NCI-H187 treated with DMSO at 0.1 percent for 48 hours (cell line): ENCODE measurements at places on chromosomes 1 and 21.

- DNase-seq = no peak
Measured at GRCh38 chr1:41894808-41895483, 23.8 kb downstream of the HIVEP3 start.

DNA sequence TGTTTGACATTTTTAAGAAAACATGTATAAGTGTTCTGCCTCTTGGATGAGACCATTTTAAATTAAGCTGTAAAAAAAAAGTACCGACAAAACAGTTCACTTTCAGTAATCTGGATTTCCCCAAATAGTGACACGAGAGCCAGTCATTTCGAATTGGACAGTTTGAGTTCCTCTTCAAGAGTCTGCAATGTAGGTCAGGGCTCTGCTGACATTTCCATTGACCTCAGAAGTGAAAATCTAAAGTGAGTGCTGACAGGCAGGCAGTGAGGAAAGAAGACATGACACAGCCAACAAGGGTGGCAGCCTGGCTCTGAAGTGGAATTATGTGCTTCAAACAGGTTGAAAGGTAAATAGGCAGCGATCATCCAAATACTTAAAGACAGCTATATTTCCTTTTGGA, at the start of gene IL23R:
IL23R (plus strand) TSS at position 259 of the 400 bp plus-strand sequence. CDS start 1,667 bp downstream, outside the sequence.
- no peak for DNase-seq

DNA sequence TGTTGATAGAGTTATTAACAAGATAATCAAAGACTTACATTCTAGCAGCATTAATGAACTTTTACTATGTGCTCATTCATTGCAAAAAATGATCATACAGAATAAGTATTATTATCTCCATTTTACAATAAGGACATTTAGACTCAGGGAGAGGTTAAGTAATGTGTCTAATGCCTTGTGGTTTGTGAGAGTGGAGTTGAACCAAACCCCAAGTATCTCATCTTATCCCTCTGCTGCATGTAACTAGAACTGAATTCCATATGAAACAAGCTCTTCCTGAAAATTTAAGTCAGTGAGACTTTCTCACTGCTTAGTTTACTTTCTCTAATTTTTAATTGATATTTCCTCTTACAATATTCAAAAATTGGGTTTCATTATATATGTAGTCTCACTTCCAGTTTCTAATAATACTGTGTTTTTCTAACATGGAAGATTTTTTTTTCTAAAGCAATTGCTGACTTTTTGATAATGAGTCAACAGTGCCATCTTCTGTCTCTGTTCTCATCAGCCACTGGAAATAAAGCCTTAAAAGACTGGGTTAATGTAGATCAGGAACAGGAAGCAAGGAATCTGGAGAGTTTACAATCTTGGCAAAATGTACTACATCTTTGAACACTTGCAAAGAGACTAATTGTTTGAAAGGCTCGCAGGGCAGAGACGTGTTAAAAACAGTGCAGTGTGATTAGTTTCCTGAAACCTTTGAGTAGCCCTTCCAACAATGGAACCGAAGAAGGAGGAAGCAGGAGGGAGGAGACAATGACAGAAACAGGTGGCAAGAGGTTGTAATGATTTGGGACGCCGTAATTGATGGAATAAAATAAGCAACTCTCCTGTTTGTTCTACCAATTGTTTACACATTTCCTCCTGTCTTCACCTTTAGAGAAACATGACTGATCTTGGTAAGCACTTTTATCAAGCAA, 567.6 kb downstream of the MRPL39 start:
- DNase-seq = no peak

GRCh38 chr1:224632921-224633321, 16.8 kb downstream of the CNIH3 start:
- DNase-seq = no peak

GRCh38 chr21:34959607-34960006, 89.5 kb downstream of the RUNX1 start:
- DNase-seq = no peak

GRCh38 chr1:174942547-174943255, 57.0 kb upstream of the CACYBP start:
- DNase-seq = no peak

DNA sequence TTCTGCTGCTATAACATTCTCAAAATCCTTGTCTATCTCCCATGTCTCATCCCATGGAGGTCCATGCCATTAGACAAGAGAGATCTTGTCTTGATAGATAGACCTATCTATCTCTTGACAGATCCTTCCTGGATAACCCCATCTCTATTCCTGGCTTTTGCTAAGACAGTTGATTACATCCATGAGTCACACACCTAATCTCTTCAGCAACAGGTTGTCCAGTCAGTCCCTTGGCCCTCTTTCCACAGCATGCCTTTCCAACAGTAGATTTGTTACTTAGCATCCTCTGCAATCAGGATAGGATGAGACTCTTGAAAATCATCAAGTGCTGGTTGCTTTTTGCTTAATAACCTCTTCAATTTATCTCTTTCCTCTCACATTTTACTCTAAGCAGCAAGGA, 46.6 kb downstream of the TRMT1L start:
- DNase-seq = no peak

GRCh38 chr1:35452106-35452774, 105.0 kb downstream of the KIAA0319L start:
- no peak for DNase-seq

- DNase-seq = peak; percentile 52
Measured at GRCh38 chr1:21439721-21440629, at the start of gene NBPF3. TSS of gene NBPF3 (plus strand) at chr1:21440137. CDS start at chr1:21445087, 4,950 bp downstream.

- no peak for DNase-seq
Measured at GRCh38 chr1:158735848-158736247, 15.3 kb upstream of the OR6K3 start.

- DNase-seq = no peak
Measured at GRCh38 chr1:244199902-244200301, 148.8 kb downstream of the ZBTB18 start.

- no peak for DNase-seq
Measured at GRCh38 chr21:14690886-14691285, 144.8 kb upstream of the SAMSN1 start.

GRCh38 chr21:16069178-16070112, 339.7 kb downstream of the USP25 start:
- DNase-seq = no peak

GRCh38 chr21:44083631-44084291, 23.4 kb upstream of the PWP2 start:
- no peak for DNase-seq

DNA sequence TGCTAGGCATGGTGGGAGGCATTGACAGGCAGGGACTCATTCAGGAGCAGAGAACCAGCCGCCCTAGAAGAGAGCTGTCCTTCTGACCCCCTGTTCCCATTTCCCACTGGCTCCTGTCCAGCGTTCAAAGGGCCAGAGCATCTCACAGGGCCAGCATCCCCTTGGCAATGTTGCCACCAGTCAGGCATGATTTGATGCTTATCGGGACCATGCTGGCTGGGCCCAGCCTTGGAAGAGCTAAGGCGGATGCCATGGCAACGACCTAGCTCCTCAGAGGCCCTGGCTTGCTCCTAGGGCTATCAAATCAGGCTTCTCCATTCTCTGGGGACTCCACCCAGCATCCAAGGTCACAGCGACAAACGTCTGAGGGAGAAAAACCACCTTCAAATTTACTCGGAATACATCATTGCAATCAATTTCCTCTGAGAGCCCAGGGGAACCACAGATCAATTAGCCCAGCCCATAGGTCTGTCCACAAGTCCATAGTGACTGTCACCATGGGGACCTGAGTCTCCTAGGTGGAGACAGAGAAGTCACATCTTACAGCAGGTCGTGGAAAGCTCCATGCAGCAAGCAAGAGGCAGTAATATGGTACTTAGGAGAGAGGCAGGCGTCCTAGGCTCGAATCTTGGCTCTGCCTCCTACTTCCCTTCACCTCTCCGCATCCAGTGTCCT, 14.1 kb upstream of the VWA5B1 start:
- no peak for DNase-seq

- DNase-seq = no peak
Measured at GRCh38 chr1:215005078-215005477, 77.5 kb upstream of the KCNK2 start.

- DNase-seq = no peak
Measured at GRCh38 chr1:27307874-27308598, 13.9 kb upstream of the TMEM222 start.

GRCh38 chr1:60916199-60916598, 166.2 kb upstream of the NFIA start:
- DNase-seq = no peak

- no peak for DNase-seq
Measured at GRCh38 chr1:218948446-218948845, 225.2 kb upstream of the LYPLAL1 start.

DNA sequence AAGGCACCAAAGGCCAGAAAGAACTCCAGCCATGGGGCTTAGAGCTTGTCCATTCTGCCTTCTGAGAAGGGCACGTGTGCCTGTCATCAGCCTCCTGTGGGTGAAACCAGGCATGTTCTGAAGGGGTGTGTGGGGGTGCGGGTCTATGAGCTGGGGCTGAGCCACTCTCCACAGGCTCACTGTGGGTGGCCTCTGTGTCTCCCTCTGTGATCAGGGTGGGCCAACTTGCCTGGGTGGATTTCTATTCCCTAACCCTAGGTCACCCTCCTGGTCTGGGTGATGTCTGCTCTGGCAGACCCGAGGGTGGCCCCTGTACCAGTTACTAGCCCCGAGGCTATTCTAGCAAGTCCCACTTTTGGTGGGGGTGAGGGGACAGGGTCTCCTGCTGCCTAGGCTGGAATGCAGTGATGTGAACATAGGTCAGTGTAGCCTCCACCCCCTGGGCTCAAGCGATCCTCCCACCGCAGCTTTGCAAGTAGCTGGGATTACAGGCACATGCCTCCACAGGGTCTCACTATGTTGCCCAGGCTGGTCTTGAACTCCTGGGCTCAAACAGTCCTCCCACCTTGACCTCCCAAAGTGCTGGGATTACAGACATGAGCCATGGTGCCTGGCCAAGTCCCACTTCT, 94.4 kb downstream of the TRIM11 start:
- DNase-seq = no peak

DNA sequence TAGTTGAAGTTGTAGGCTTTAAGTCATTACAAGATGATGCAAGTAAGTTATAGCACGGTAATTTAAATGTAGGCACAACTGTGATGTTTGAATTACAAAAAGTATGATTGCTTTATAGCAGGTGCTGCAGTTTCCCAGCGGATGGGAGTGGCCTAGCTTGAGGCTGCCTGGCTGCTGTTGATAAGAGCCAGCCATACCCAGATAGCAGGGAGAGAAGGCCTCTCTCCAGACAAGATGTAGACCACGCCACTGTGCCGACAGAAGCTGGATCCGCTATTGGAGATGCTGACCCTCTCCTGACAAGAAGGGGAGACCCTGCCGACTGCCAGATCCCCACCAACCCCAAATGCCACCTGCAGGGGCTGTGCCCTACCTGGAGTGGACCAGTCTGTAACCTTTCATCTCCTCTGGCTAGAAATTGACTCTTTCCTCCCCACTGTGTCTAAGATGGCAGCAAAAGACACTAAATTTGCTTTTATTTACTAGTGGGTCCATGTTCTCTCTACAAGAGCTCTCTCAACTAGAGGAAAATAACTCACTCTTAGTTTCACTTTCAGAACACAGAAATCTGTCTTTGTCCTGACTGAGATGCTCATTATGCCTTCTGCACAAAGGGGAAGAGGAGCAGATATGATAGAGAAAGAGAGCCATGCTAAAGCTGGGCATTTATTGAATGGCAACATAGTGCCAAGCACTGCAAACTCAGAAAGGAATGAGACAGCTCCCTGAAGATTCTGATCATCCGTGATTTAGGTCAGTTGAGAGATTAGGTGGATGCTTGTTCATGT, 127.9 kb downstream of the URB2 start:
- DNase-seq = no peak

GRCh38 chr1:160522622-160523345, at the start of gene SLAMF6:
TSS of gene SLAMF6 (minus strand) at chr1:160523255. CDS start at chr1:160523192, 63 bp downstream.
- DNase-seq = no peak

- DNase-seq = peak; percentile 11
Measured at GRCh38 chr1:36609241-36610027, 126.7 kb upstream of the CSF3R start.

DNA sequence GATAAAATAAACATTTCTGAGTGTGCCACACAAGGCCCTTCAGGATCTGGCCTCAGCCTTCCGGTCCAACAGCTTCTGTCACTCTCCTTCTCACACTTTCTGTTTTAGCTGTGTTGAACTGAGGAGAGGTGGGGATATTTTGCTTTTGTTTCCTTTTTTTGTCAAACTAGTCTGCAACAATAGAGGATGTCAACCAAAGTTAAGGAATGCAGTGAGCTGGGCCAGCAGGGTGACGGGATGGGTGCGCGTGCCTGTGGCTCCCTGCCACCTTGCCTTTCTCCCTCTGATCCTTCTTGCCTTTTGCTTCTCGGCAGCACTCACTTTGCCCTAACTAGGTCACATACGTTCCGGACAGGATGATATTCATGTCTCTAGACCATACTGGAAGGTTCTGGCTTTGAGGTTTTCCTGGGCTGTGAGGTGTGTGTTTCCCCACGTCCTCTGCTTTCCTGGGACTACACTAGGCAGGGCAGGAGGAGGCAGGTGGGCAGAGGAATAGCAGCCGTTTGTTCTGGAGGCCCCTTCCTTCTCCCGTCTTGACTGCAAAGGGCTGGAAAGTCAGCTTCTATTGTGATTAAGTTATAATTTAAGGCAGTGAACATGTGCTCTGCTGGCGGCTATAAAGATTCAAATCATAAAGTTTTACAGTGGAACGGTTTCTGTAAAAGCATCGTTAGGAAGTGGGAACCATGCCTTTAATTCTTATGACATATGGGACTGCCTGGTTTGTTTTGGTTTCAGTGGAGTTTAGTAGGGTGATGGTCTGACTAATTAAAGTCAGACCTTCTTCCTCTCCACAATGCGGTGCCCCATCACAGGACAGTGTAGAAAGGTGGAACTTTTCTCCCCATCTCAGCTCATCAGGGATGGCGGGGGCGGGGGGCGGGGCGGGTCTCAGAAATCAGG, 67.8 kb downstream of the RNF220 start:
- DNase-seq = no peak

DNA sequence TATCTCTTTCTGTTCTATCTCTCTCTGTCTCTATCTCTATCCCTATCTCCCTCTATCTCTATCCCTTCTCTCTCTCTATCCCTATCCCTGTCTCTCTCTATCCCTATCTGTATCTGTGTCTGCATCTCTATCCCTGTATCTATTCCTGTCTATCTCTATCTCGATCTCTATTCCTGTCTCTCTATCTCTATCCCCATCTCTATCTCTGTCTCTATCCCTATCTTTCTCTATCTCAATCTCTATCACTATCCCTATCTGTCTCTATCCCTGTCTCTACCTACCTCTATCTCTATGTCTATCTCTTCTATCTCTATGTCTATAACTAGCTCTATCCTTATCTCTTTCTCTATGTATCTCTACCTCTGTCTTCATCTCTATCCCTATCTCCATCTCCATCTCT, 141.4 kb upstream of the KCNJ6 start:
- no peak for DNase-seq
